ENCODE measurements at places on chromosomes 3 and 15.

GRCh38 chr15:65033659-65034269 is 4.3 kb upstream of the MTFMT start:
- no peak for DNase-seq

DNA sequence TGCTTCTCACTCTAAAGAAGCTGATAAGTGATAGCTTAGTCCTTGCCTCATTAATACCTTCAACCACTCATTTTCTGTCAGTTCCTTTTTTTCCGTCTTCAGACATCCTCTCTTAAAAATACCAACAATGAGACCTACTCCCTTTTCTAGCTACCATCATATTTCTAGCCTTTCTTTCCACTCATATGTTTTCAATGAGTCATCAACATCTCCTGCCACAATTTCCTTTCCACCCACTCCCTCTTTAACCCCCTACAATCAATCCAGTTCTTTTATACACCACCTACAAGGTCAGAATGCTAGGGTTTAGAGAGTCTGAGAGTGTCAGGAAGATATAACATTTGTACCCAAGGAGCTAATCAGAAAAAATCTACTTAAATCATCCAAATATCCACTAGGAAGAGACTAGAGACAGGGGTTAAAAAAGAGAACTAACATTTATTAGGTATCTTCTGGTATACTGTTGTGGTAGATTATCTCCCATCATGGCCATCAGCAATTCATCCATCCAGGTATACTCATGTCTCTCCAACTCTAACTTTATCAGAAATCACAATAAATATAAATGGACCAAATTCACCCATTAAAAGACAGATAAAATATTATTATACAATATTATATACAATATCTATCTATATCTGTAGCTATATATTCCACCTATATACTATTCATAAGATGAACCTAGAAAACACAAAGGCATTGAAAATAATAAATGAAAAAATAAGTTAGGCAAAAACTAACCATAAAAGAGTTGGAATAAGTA is 42.5 kb downstream of the MYLK start:
- DNase-seq, result no peak

DNA sequence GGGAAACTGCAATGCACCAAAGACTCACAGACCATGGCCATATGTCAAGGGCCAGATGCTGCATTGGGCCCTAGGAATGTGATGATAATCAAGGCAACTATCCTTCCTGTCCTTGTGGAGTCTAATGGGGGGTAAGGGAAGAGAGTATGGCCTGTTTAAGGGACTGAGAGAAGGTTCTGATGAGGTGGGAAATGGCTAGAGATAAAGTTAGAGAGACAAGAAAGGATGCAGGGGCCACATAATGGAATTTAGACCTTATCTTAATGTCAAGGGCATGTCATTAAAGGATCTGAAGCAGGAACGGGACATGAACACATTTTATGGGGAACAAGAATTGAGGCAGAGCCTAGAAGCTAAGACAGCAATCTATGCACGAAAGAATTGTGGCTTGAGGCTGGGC is 30.0 kb upstream of the ABHD17C start:
- no peak for DNase-seq

DNA sequence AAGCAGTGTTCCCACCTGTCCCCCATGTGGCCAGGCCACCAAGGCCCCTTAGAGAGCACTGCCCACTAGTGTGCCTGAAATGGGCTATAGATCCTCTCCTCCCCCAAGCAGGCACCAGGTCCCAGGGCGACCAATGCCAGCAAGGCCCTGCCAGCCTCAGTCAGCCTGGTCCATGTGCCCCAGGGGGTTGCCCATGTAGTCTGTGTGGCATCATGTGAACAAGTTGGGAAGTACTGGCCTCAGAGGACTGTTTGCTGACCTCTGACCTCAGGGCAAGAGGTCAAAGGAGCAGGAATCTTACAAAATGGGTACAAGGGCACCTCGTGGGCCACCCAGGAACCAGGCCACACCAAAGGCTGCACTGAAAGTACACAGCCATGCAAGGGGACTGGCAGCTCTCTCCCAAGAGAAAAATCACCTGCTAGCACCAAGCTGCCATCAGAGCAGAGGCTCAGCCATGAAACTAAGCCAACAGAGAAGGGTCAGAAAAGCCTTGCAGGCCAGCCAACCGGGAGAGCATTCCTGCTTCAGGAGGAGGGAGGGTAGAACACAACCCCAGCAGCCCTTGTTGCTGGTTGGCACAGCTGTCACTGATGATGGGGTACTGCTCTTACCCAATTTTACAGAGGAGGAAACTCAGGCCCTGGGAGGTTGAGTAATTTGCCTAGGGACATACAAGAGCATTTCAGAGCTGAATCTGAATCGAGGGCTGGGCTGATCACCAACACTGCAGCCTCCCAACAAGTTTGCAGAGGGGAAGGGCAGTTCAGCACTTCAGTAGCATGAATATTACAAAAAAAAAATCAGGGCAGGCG is 5.2 kb upstream of the FURIN start:
- no peak for DNase-seq

DNA sequence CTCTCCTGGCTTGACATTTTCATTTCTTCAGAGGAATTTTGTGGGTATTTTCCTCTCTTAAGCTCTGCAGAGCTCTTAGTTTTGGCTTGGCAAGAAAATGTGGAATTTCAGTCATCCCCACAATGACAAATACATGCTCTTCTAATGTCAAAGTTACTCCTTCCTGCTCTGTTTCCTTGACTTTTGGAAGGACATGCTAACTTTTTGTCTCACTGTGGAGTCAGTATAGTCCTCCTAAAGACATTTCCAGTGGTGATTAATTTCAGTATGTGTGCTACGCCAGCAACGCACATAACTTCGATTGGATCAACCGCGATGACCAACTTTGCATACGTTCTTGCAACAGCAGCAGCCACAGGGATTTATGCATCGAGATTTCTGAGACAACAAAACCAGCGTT is 13.3 kb downstream of the EBLN2 start:
- no peak for DNase-seq

GRCh38 chr3:152322756-152323155 is 54.0 kb downstream of the MBNL1 start:
- no peak for DNase-seq

DNA sequence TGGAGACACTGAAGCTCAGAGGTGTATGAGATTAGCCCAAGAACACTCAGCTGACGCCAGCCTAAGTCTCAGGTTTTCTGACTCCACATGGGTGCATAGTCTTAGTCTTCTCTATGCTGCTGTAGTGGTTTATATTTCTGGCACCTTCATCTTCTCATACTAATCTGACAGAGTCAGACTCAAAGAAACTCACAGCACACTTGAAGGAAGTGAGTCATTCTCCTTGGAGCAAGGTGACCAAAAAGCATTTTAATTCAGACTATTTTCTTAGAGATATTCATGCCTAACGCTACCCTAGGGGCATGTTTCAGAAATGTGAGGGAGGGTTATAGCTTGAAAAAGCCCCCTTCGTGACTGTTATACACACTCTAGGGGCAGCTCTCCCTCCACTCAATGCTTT is 775.3 kb upstream of the ARPP21 start:
- DNase-seq, result no peak

GRCh38 chr15:53549697-53550305 is 209.7 kb downstream of the WDR72 start:
- no peak for DNase-seq

GRCh38 chr3:159458010-159458409 is 530.6 kb upstream of the IL12A start:
- no peak for DNase-seq

DNA sequence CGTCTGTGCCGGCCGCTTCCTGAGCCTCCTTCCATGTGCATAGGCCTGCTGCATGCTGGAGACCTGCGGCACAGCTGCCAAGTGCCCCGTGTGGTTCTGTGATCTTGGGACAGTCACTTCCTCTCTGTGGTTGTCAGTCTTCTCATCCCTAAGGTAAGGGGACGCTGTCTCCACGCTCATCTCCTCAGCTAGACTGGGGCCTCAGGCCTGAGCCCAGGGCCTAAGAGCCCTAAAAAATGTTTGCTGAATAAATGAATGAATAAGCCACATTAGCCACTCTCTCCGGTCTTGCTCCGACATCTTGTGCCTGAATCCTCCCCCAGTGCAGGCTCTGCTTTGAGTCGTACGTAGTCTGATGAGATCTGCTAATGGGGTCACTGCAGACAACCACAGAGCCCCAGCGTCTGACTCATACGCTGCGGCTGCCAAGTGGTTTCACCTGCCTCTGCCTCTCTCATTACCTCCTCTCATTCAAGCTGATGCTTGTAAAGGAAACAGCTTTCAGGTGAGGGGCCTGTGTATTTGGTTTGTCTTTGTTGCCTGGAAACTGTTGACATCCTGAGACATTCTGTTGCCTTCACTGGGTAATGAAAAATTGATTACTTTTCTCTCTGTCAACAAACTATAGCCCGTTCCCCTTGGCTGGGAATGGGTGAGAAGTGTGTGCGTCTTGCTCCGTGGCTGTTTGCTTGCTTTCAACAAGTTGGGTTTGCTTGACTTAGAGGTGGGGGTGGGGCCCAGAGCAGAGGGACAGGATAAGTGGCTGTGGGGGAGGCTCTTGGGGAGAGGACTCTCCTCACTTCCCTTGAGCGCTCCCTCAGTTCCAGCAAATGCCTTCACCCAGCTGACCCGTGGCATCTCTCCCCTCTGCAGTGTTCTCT is 15.9 kb downstream of the RPLP1 start:
- no peak for DNase-seq

- DNase-seq, result no peak
Observed at GRCh38 chr3:169686874-169687273, 23.4 kb upstream of the MECOM start.

DNA sequence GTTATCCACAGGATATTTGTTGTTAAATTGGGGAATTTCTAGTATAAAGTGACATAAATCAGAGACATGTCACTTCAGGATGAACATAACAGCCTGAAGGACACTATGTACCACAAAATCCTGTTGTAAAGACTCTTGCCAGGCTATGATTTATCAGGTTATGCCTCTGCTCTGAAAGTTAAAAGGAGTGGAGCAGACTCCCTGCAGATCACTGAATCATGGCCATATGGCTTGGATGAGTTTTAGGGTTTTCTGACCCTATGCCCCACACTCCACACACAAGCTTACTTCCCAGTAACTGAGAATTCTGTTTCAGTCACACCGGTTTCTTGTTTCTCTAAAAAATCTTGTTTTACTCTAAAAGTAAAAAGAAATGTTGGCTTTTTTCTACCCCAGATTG is 869.4 kb downstream of the NAALADL2 start:
- DNase-seq, result no peak

DNA sequence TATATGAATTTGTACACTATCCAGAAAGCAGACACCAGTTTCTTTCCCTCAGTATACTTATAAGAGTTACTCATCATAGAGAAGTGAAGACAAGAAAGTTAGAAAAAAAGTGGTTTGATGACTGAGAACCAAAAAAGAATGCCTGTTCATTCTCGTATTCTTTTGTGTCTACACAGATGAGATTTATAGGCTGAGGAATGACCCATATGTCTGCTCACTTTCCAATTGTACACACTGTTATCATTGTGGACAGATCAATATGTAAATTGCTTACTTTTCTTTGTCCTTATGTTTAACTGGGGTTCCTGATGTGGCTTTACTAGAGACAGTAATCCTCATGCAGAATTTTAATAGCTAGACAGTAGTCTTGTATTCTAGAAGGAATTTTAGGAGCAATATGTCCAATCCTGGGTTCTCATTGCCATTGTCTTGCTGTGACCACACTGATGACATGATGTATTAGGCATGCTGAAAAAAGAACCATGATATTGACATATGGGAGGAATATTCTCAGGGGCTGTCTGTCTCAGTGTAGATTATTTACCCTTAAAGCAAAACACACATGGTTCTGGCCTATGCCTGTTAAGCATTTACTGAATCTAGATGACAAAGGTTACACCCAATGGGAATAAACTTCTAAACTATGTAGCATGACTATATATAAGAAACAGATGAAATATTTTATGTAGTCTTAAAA is 669.7 kb downstream of the ROBO1 start:
- DNase-seq, result no peak

DNA sequence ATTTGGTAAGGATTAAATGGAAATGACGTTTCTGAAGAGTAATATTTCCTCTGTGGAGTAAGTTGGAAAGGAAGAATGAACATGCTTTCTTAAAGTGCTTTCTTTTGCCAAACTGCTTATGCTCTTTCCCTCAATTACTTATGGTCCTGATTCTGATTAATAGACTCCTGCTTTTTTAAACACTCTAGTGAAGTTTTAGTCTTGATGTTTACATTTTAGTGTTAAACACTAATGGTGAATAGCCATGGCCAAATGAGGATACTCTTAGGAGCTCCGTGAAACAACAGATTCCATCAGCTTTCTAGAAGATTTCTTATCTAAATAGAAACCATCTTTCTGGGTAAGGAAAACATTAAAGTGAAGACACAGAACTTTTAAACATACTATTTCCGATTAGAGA is 117.6 kb downstream of the P3H2 start:
- DNase-seq, result no peak

- peak; percentile 20 for DNase-seq
Observed at GRCh38 chr3:34106879-34107278, 308.4 kb downstream of the PDCD6IP start.

- no peak for DNase-seq
Observed at GRCh38 chr15:101052031-101052620, 133.0 kb downstream of the LRRK1 start.

DNA sequence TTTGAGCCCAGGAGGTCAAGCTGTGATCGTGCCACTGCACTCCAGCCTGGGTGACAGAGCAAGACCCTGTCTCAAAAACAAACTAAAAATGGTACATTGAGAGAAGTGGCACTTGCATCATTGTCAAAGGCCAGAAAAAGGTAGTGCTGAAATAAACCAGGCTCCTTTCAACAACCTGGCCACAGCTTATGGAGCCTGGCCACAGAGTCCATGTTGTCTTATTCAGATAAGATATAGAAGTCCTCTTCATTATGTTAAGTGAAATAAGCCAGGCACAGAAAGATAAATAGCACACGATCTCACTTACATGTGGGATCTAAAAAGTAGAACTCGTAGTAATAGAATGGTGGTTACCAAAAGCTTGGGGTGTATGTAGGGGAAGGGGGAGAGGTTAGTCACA is 34.8 kb downstream of the EMC4 start:
- DNase-seq, result no peak

- DNase-seq, result no peak
Observed at GRCh38 chr3:188558343-188559071, 404.6 kb downstream of the LPP start.

DNA sequence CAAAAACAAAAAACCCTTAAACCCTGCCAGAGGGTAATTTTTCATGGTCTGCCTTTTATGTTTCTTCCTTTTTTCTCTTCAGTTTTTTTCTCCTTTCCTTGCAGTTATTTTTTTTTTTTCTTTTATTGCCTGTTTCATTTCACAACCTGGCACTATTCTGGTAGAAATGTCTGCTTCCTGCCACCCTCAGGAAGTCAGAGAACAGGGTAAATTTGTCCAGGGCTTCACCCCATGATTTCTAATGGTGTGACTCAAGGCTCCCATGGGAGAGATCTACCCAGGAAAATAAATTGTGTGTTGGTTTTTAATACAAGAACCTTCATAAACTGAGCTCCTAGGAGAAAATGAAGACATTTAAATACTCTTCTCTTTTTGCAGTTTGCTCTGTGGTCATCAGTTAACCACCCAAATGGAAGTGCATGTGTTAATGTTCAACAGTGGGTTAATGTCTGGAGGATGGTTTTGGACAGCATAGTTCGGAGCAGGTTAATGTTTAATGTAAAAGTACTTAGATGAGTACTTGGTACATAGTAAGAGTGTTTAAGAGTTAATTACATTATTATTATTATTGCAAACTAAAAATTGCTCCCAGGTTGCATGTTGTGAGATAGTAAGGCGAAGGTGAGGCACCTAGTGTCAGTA is 45.9 kb downstream of the CGNL1 start:
- DNase-seq, result no peak

GRCh38 chr3:134606033-134607025 is 44.5 kb downstream of the KY start:
- DNase-seq, result no peak

Data from stimulated activated CD4-positive, alpha-beta T cell treated with anti-CD3 and anti-CD28 coated beads, TNF-alpha, amount 100 ng/mL, for 48 hours (primary cell).